ENCODE measurements at places on chromosomes 13 and 19.

GRCh38 chr19:35596366-35596999 lies 10.5 kb downstream of the PMIS2 start:
- DNase-seq: no peak

GRCh38 chr19:15469513-15470297 lies 5.4 kb upstream of the RASAL3 start:
- DNase-seq: no peak

GRCh38 chr19:33150852-33151518 lies 19.1 kb downstream of the WDR88 start:
- DNase-seq: no peak

DNA sequence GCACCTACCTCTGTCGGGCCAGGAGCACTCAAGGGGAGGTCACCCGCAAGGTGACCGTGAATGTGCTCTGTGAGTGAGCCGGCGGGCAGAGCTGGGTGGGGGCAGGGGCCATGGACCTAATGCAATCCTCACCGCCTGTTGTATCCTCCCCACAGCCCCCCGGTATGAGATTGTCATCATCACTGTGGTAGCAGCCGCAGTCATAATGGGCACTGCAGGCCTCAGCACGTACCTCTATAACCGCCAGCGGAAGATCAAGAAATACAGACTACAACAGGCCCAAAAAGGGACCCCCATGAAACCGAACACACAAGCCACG lies 1.8 kb upstream of the ICAM4 start:
- DNase-seq: no peak

- DNase-seq: peak; percentile 25
These were observed 16.4 kb upstream of the EMP3 start for GRCh38 chr19:48308631-48309586.

DNA sequence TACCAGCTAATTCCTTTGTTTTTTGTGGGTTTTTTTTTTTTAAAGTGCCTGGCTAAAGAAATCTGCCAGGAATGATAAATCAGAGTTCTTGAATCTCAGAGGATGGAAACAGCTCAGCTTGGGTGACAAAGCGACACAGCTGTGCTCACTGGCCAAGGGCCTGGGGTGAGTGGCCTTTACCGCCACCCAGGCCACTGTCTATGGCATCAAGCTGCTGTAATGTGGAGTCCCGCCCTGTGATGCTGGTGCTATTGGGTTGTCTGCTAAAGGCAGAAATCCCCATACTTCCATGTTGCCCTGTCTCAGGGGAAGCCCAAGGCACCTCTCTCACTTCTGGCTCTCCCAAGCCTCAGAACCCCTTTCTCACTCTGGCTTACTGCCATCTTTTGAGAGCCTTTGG lies 82.6 kb upstream of the FARP1 start:
- DNase-seq: no peak

- no peak for DNase-seq
These were observed 12.6 kb upstream of the LILRB4 start for GRCh38 chr19:54650108-54650655.

All from NCI-H1694 (cell line).